ENCODE measurements at places on chromosomes 12 and 14. TPM values are rescaled to one million over a fixed set of nuclear protein-coding genes. Genes with fewer than 3 reads are reported as not detected.

DNA sequence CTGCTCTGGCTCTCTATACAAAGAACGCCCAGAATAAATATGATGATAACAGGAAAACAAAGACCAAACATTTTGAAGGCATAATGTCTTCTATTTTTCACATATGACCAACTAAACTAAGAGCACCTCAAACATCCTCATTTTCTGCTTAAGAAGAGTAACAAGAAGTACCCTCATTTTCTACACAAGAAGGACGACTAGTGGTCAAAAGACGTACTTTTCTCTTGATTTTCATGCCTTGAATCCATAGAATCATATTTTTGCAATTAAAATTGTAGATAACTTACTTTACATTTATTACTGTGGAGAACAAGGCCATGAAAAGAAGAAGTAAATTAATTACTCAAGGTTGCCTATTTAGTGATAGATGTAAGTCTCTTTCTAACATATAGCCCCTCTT is 358.6 kb downstream of the DUSP6 start:
- DNase-seq, result no peak

The SYNDIG1L gene
- not detected for total RNA-seq

DNA sequence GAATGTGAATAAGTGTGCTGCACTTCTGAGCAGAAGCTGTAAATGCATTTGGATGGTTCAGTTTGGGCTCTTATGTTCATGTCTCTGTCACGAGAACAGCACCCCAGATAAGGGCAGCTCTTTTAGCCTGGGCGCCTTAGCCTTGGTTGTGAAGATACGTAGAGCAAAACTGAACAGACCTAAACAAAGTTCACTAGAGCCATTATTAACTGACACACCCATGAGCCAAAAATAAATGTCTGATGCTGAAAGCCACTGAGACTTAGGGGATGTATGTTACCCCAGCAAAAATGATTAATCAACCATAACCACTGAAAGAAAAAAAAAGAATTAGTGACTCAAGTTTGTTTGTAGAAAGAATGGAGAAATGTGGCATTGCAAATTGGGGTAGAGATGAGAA is 343.4 kb downstream of the BCAT1 start:
- no peak for DNase-seq

The CLEC4A gene
- 1.1 TPM for total RNA-seq

The LAG3 gene
- total RNA-seq, result 245 TPM

The PPP1R1A gene
- not detected for total RNA-seq

- no peak for DNase-seq
Observed at GRCh38 chr14:56172571-56172971, 54.4 kb downstream of the PELI2 start.

DNA sequence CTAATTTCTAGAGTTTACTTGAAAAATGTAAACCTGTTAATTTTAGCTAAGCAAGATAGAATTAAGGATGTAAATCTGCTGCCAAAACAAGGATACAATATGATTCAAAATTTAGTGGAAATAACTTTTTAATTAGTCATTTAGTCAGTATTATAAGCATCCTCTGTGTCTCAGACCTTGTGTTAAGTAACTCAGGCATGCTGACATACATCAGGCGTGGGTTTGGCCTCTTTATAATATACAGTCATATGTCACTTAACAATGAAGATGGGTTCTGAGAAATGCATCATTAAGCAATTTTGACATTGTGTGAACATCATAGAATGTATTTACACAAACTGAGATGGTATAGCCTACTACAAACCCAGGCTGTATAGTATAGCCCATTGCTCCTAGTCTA is 386.9 kb downstream of the ZFP36L1 start:
- no peak for DNase-seq

The KRT86 gene
- not detected for total RNA-seq

GRCh38 chr14:106788534-106788933 is 1262.2 kb downstream of the TMEM121 start:
- no peak for DNase-seq

- DNase-seq, result no peak
Observed at GRCh38 chr14:76380991-76381390, 5.1 kb downstream of the ESRRB start.

- DNase-seq, result no peak
Observed at GRCh38 chr12:63208956-63209355, 58.0 kb upstream of the AVPR1A start.

DNA sequence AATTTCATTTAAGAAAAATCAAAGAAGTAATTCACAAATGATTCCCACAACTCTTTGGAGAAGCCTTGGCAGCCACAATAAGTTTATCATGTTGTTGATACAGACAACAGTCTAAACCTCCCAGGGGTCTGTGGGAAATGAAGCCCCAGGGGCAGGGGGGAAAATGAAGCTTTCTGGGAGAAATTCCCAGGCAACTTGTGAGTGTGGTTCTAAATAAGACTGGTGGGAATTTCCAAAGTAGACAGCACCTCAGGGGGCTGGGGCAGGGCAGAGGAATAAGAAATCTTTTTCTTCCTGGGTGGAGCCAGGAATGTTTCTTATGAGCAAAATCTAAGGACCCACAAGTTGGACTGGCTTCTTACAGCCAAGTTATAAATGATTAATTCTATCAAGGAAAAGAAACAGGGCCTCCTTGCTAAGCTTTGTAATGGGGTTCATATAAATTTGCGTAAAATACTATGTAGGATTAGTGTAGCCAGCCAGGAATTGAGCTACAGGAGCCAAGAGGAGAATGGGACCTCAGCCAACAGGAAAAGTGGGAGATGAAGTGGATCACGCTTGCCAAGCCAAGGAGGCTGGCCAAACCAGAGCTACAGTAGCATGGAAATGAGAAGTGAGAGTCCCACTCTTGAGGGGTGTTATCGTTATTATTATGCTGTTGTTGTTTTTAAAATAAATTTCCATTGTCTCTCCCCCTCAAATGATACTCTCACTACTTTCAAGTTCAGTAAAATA is 182.9 kb upstream of the FAR2 start:
- no peak for DNase-seq

- DNase-seq, result no peak
Observed at GRCh38 chr14:64401949-64402348, 13.8 kb downstream of the MTHFD1 start.

DNA sequence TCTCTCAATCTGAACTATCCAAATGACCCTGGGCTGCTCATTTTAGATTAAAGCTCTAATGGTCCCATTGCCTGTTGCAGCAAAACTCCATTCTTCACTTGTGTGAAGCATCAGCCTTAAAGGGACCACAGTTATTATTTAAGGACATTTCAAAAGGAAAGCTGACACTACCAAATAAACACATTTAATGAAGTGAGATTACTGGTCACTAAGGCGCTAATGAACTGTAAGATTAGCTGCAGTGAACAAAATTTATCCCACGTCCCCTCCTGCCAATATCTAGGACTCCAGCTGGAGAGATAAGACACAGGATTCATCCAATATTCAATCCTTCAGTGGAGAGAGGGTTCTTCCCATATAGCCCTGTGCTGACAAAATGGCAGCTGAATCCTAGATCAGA is 1029.2 kb upstream of the SEL1L start:
- DNase-seq, result no peak

The MON2 gene
- total RNA-seq, result 27.9 TPM

DNA sequence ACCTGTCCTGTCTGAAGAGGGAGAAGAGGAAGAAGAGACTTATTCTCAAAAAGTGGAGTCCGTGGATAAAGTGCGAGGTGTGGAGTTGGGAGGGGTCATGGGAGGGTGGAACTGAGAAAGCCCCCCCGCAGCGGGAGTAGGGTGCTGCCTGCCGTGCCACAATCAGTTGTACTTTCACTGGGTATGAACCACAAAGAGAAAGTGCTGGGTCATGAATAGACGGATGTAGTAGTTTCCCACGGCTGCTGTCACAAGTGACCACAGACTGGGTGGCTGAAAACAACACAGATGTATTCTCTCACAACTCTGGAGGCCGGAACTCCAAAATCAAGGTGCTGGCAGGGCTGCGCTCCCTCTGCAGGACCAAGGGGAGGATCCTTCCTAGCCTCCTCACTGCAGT is 5.5 kb downstream of the DNAH10 start:
- no peak for DNase-seq

- no peak for DNase-seq
Observed at GRCh38 chr12:121996945-121997612, 24.6 kb upstream of the BCL7A start.

DNA sequence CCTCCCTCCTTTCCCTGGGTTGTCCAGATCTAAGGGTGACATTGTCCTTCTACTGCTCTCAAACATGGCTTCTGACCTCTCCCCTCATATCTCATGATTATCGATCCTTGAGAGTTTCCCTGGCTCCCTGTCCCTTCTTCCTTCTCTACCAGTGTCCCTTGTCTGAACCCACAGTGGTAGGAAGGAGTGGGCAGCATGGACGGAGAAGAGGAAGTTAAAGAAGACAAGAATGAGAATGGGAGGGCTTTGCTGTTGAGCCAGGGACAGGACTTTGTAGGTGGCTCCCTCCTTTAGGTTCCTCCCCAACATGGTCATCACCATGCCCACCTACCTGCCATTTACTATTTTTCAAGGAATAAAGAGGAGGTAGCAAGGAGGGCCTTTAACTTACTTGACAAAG is 166.7 kb downstream of the TMEM117 start:
- DNase-seq, result no peak

DNA sequence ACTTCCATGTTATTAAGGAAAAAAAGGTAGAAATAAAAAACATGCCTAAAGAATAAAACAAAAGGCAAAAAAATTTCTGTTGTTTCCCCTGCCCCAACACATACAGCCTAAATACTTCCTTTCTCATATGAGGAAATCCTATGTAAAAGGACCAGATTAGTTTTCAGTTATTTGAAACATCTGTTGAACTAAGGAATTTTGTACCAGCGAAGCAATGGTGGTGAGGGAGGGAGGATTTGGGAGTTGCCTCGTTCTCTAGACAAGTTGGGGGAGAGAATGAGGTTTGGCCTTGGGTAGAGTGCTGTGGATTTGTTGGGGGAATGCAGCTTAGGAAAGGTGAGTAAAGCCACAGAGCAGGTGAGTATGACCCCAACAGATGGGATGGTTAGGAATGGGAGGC is 141.5 kb upstream of the RFLNA start:
- no peak for DNase-seq

GRCh38 chr14:34781242-34781641 is 66.8 kb upstream of the CFL2 start:
- no peak for DNase-seq

- no peak for DNase-seq
Observed at GRCh38 chr14:81432219-81432661, 32.1 kb upstream of the STON2 start.

DNA sequence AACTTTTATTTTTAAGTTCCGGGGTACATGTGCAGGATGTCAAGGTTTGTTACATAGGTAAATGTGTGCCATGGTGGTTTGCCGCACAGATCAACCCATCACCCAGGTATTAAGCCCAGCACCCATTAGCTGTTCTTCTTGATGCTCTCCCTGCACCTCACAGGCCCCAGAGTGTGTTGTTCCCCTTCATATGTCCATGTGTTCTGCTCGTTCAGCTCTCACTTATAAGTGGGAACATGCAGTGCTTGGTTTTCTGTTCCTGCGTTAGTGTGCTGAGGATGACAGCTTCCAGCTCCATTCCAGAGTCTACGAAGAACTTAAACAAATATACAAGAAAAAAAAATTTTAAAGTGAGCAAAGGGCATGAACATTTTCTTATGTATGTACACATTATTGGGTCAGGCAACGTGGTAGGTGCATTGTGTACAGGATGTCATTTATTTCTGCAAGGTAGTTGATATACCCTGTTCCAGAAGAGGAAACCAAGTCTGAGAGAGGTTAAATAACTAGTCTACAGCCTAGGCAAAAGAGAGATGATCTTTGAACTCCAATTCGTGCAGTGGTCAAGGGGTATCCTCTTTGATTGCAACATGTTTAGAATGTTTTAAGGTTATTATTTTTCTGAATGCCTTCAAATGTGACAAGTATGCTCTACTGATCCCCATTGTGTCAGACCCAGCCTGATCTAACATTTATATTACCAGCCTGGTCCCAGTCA is 8.7 kb upstream of the PPM1A start:
- DNase-seq, result no peak

- no peak for DNase-seq
Observed at GRCh38 chr14:71113376-71113775, 206.1 kb downstream of the PCNX1 start.

The LRRIQ1 gene
- not detected for total RNA-seq

DNA sequence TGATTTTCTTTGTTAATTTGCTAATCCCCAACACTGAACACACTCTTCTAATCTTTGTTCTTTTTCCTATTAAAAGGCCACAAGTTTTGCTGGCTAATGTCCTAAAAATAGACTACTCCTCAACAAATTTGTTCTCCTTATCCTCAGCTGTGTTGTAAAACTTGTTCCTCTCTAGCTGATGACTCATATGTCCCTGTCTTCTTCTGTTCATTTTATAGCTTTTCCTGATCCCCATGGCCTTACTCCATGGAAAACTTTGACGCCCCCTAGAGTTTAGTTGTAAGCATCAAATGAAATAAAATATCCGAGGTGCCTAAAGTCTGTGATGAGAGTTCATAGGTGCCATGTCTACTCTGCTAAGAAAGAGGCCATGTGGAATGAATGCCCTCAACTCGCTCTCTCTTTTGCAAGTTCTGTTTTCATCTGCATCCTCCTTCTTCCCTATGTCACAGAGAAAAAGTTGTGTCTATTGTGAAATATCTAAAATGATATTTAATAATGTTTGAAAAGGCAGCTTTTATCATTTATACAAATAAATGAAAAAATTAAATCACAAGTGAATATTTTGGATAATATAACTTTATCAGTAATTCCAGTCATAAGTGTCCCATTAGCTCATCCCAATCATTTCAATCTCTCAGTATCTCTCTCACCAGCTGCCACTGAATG is 237.9 kb downstream of the IPO8 start:
- no peak for DNase-seq

The IGF1 gene
- 1.4 TPM for total RNA-seq

The ADAM21 gene
- total RNA-seq, result 0.09 TPM

The KRT72 gene
- total RNA-seq, result not detected

GRCh38 chr14:73771848-73772638 is 57.9 kb upstream of the PNMA1 start:
- peak; percentile 66 for DNase-seq

DNA sequence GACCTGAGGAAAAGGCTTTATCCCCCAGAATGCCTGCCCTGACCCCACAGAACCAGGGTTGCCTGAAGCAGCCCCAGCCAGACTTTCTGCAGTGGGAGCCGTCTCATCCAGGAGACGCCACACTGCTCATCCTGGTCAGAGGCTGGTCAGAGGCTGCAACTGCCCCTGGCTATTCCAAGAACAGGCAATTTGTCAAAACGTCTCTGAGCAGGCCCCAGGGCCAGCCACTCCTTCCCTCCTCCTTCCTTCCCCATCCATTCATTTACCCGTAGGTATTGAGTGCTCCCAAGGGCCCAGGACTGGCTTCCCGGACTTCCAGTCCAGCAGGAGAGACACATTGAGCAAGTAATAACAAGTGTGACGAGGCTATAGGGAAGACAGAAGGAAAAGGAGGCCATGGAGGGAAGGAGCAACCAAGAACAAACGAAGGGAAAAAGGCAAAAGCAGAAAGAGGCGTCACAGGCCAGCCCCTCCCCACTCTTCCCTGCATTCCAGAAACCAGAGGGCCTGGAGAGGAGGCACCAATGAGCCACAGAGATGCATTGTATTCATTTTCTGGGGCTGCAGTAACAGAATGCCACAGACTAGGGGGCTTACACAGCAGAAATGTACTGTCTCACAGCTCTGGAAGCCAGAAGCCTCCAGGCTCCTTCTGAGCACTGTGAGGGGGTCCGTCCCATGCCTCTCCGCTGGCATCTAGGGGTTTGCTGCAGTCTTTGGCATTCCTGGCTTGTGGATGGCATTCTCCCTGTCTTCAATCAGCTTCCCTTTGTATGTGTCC is 21.0 kb upstream of the CD9 start:
- DNase-seq, result no peak

Data from CD8-positive, alpha-beta memory T cell (primary cell).